A549 treated with DMSO at 1 μM for 4 hours (cell line): ENCODE measurements at places on chromosomes 12 and 14. TPM values are rescaled to one million over a fixed set of nuclear protein-coding genes. Genes with fewer than 3 reads are reported as not detected.

Gene KRT74
- total RNA-seq, result not detected in 5 replicates

Gene RERG
- 0.15 to 0.36 TPM (median 0.21 TPM) in 5 replicates for total RNA-seq

Gene ITGB7
- 0.26 to 0.47 TPM (median 0.31 TPM) in 5 replicates for total RNA-seq

Gene CLEC2A
- total RNA-seq, result not detected in 5 replicates

Gene GMPR2
- 52.4 to 64.1 TPM (median 56.5 TPM) in 5 replicates for total RNA-seq

Gene ADSS1
- 5.4 to 8.0 TPM (median 6.4 TPM) in 5 replicates for total RNA-seq

Gene WSCD2
- total RNA-seq, result not detected in 5 replicates

Gene FOXN4
- 0.05 to 0.09 TPM (median 0.07 TPM) in 4 of 5 replicates, not detected in the other for total RNA-seq

Gene NKX2-1
- 0.04 to 0.07 TPM in 2 of 5 replicates, not detected in the others for total RNA-seq

Gene RNASE2
- total RNA-seq, result not detected in 5 replicates

Gene C3AR1
- not detected in 5 replicates for total RNA-seq

Gene PPP1R1A
- 0.07 to 0.08 TPM in 2 of 5 replicates, not detected in the others for total RNA-seq

Gene TSHR
- not detected in 5 replicates for total RNA-seq

Gene CLEC2D
- 0.37 to 0.81 TPM (median 0.63 TPM) in 5 replicates for total RNA-seq

Gene CFAP251
- 1.1 to 2.4 TPM (median 1.4 TPM) in 5 replicates for total RNA-seq

Gene KRAS
- total RNA-seq, result 10.6 to 18.7 TPM (median 16.3 TPM) in 5 replicates

Gene EFS
- total RNA-seq, result not detected in 5 replicates

Gene FLRT2
- 3.0 to 5.1 TPM (median 4.7 TPM) in 5 replicates for total RNA-seq

Gene ACOT4
- total RNA-seq, result 1.4 to 2.2 TPM (median 2.1 TPM) in 5 replicates

Gene RASSF9
- total RNA-seq, result 0.22 to 0.46 TPM (median 0.40 TPM) in 5 replicates

Gene PTHLH
- 37.6 to 41.9 TPM (median 40.6 TPM) in 5 replicates for total RNA-seq
